ENCODE measurements at places on chromosomes 13 and 19.

DNA sequence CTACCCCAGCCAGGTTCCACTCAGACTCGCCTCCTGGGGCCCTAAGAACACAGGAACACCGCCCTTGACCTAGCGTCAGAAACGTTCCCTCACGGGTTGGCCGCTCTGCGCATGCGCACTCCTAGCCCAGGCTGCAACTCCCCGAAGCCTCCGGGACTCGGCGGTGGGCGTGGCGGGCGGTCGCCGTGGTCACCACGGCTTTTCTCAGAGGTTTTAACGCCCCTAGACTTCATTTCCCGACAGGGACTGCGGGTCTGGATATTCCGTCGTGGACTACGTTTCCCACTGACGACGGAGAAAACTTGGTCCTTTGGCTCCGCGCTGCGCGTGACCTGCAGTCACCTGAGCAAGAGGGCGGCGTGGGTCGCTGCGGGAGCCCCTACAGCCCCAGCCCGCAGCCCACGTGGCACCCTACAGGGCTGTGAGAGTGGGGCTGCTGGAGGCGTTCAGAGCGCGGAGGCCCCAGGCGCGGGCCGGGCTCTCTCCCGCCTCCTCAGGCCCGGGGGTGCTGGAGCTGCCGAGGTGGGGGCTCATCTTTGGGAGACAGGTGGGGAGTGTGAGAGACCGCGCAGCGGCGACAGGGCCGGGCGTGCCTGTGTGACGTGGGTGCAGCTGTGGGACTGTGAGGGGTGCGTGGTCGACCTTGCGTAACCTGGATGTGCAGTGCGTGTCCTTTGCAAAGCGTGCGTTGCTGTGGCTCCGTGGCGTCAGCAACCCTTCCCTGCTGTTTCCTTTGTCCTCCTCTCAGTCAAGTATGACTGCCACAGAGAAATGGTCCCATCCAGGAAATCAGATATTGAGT lies 38.0 kb upstream of the ZNF573 start:
- ATAC-seq: no peak

DNA sequence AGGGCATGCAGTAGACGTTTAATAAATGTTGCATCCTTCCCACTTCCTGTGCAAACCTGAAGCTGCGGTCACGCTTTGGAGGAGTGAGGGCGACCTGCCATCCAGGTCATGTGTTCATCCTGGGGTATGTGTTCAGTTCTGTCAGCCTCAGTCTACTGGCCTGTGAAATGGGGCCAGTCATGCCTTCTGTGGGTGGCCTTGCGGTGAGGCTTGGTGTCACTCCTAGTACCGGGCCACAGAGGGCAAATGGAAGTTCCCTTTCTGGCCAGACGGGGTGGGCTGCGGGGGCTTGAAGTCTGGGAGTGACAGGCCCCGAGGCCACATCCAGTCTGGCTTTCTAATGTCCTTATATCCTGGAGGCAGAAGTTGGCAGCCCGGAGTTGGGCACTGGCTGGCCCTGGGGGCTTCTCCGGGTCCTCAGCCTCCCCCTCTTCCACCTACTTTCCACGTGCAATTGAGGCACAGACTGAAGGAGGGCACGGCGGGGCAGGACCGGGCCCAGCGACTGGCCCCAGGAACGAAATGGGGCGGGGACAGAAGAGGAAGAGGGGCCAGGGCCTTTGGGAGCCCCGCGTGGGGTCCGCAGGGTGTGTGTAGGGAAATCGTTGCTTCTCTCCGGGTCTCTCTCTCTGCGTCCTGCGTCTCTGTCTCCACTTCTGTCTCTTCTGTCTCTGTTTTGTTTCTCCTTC lies 11.1 kb downstream of the PDE4A start:
- ATAC-seq: peak; percentile 61

GRCh38 chr13:75521956-75522355 lies 15.7 kb downstream of the COMMD6 start:
- no peak for ATAC-seq

DNA sequence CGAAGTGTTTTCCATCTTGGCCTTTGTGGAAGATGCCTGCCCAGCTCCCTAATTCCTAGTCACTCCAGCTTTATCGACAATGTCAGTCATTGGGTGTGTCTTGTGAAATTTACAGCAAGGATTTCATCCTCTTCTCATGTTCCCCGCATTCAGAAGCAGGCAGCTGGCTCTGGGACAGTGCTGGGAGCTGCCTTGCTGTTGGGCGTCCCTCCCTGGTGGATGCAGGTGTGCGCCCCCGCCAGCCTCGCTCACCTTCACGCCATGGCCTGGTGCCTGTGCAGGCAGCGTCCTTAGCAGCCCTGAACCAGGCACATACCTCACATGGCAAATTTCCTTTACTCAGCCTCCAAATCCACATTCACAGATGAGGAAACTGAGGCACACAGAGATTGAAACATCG lies 39.7 kb upstream of the TFDP1 start:
- ATAC-seq: no peak

GRCh38 chr13:107956889-107957288 lies 258.4 kb downstream of the LIG4 start:
- no peak for ATAC-seq

GRCh38 chr19:51075998-51076397 lies 6.7 kb downstream of the KLK14 start:
- ATAC-seq: no peak

GRCh38 chr13:48068036-48068435 lies 26.9 kb downstream of the MED4 start:
- ATAC-seq: no peak

GRCh38 chr19:12365236-12366162 lies at the start of gene ZNF442:
TSS of gene ZNF442 (minus strand) at chr19:12365683. CDS start at chr19:12363631, 2,052 bp downstream.
- peak; percentile 100 for ATAC-seq

DNA sequence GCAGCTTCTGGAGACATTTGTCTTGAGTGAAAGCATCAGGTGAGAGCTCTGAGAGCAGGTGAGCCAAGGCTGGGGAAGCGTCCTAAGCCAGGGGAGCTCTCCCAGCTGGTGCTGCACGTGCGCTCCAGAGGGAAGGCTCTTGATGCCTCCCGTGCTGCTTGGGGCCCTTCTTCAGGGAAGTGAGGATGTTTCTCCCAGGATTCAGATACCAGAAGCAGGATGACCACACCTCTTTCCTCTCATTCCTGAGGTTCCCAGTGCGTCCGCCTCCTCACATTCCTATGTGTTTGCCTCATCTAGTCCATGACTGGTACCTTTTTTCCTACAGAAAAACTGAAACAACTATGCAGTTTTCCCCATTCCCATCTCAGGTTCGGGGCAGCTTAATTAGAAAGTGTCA lies 231.0 kb upstream of the IRS2 start:
- ATAC-seq: no peak

DNA sequence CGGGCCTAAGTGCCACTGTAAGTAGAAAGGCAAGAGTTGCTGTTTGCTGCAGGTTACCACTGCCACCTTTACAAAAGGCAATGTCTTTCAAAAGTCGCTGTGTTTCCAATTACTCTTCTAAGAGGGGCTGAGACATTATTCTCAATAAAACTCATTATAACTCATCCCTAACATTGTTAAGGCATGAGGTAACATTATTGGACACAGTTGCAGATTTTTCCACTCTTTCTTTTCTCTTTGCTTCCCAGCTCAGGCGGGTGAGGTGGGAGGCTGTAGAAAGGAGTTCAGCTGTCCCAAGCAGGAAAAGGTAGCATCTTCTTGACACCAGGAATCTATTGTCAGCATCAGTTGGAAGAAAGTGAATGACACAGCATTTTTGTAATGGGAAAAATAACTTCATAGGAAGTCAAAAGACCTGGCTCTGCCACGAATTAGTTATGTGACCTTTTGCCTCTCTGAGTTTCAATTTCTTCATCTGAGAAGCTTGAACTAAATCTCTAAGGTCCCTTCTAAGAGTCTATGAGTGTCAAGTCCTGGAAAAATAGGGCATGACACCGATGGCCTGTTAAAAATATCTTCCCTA lies 2.1 kb upstream of the UBL3 start:
- no peak for ATAC-seq

GRCh38 chr13:80312012-80312704 lies 28.8 kb downstream of the SPRY2 start:
- no peak for ATAC-seq

- ATAC-seq: no peak
Measured at GRCh38 chr19:6811906-6812305, 39.4 kb downstream of the VAV1 start.

DNA sequence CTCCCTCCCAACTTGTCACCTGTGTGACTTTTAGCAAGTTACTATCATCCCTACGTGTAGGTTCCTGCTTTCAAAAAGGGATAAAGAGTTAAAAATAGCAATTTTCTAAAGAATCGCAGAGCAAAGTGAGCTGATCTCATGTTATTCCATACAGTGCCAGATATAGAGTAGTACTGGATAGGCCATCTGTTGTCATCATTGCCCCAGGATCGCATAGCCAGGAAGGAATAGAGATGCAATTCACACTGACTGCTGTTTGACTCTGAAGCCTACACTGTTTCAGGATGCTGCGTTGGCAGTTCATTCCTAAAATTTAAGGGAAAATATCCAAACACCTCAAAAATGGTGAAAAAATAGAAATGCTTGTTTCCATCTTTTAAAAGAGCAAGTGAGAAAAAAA lies 138.9 kb downstream of the SHISA2 start:
- no peak for ATAC-seq

GRCh38 chr19:35513628-35514281 lies at the start of gene DMKN:
TSS of gene DMKN (minus strand) at chr19:35513649. CDS start at chr19:35513475, 174 bp downstream.
- no peak for ATAC-seq

- ATAC-seq: peak; percentile 97
Measured at GRCh38 chr19:34254046-34254697, at the start of gene GARRE1. TSS of gene GARRE1 (plus strand) at chr19:34254554. CDS start at chr19:34300474, 45,920 bp downstream.

DNA sequence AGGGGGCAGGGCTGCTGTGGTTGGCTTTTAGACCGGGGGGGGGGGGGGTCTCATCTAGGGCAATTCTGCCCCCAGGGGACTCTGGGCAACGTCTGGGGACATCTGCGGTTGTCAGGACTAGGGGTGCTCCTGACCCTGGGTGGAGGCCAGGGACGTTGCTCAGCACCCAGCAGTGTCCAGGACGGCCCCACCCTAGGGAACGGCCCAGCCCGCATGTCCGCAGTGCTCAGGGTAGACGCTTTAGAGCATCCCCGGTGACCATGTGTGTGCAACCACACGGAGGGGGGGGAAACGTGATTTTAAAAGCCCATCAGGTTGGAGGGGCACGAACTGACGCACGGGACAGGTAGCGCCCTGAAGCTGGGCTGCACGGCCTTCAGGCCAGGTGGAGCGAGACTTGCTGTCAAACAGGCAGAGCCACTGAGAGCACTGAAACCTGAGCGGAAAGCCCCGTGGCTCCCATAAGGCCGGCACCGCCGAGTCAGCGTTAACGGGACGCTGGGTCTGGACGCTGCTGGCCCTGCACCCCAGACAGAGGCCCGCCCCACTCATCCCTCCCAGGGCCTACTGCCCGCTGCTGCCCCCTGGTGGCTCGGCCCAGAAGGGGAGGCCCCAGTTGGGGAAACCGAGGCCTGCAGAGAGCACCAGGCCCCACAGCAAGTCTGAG lies 8.3 kb downstream of the CACTIN start:
- peak; percentile 77 for ATAC-seq

DNA sequence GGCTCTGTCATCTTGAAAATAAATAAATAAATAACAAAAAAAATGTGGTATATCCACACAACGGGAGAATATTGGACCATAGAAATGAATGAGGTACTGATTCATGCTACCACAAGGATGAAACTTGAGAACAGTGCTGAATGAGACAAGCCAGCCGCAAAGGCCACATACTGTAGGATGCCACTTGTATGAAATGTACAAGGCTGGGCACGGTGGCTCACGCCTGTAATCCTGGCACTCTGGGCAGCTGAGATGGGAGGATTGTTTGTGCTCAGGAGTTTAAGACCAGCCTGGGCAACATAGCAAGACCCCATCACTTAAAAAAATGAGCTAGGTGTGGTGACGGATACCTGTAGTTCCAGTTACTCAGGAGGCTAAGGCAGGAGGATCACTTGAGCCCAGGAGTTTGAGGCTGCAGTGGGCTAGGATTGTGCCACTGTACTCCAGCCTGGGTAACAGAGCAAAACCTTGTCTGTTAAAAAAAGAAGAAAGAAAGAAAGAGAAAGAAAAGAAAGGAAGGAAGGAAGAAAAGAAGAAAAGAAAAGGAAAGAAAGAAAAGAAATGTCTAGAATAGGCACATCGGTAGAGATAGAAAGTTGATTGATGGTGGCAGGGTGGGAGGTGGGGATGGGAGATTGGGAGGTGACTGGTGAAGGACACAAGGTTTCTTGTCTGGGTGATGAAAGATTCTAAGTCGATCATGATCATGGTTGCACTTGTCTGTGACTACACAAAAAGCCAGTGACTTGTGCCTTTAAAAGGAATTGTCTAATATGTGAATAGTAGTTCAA lies 20.3 kb downstream of the HPN start:
- ATAC-seq: no peak

GRCh38 chr19:14325863-14326262 lies 55.4 kb upstream of the ADGRE5 start:
- no peak for ATAC-seq

DNA sequence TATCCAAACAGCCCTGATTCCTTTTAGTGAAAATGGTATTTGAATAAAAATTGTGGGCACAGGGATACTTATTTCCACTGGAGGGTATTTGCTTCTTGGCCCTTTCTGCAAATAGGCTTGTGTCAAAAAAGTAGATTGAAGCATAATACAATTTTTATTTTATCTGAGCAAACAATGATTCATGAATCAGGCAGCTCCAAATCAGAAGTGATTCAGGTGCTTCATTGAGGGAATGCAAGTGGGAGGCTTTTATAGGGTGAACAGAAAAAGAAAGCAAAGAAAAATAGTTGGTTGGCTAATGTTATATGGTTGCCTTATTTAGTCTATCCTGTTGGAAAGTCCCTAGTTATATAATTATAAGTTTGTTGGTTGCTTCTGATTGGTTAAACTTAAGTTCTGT lies 117.9 kb downstream of the ITGBL1 start:
- ATAC-seq: no peak

DNA sequence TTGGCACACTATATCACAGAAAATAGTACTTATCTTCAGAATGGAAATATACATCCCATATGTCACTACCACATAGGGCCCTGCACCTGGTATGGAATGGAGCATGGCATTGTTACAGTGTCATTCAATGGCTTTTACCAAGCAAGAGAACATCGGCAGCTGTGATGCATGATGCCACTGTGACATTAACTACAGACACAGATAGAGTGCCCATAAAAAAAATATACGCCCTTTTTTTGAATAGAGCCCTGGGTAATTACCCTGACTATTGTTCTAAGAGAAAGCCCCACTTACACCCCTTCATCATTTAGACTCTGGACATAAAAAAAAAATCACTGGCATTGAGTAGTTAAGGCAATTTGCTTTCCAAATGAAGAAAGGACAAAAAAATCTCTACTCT lies 320.3 kb downstream of the DNAJC15 start:
- no peak for ATAC-seq

DNA sequence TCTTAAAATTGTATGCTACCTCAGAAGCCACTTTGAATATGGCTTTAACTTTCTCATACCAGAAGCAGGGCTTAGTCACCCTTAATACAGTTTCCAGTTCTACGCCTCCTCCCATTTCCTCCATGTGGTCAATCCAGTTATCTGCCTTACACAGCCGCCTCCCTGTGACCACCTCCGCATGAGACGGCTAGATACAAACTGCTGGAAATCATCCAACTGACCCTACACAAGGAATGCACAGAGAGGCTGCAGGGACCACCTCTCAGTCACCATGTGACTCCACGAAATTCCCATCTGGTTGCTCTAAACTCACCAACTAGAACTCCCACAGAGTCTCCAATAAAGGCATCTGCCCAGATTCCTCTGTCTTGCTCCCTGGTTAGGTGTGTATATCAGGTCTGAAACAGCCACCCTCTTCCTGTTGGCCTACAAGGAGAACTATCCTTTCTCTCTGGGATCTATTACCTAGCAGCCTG lies 6.8 kb downstream of the ZNF564 start:
- ATAC-seq: peak; percentile 90

GRCh38 chr19:35718345-35719041 lies 690 bp downstream of the KMT2B start:
- peak; percentile 3 for ATAC-seq

Data from activated T-helper 17 cell treated with anti-CD3 and anti-CD28 coated beads, Interleukin-2, amount 50 U/mL, for 72 hours (primary cell).